Hair follicle dermal papilla cell (primary cell): ENCODE measurements at places on chromosomes 13 and 19. TPM values are rescaled to one million over a fixed set of nuclear protein-coding genes. Genes with fewer than 3 reads are reported as not detected.

The SCN1B gene
- 3.1 and 3.4 TPM in 2 replicates for total RNA-seq

The RUVBL2 gene
- total RNA-seq: 110 and 121 TPM in 2 replicates

The PLPPR2 gene
- 24.2 and 26.5 TPM in 2 replicates for total RNA-seq

The SAFB2 gene
- total RNA-seq: 27.3 and 29.8 TPM in 2 replicates

The TINCR gene
- total RNA-seq: under 0.01 TPM in 2 replicates

The FAM216B gene
- not detected in 2 replicates for total RNA-seq

The TTYH1 gene
- total RNA-seq: not detected in 2 replicates

The KLK12 gene
- not detected in 2 replicates for total RNA-seq

The NAPSA gene
- total RNA-seq: not detected in 2 replicates

The NOVA2 gene
- not detected in 2 replicates for total RNA-seq

The PABPC3 gene
- total RNA-seq: 0.12 and 0.16 TPM in 2 replicates

The LILRA5 gene
- not detected in 2 replicates for total RNA-seq

The NLRP5 gene
- not detected in 2 replicates for total RNA-seq
